ENCODE measurements at places on chromosomes 6 and 20.
A peak's percentile ranks its signal among the peaks of the same experiment; 100 is the strongest.

DNA sequence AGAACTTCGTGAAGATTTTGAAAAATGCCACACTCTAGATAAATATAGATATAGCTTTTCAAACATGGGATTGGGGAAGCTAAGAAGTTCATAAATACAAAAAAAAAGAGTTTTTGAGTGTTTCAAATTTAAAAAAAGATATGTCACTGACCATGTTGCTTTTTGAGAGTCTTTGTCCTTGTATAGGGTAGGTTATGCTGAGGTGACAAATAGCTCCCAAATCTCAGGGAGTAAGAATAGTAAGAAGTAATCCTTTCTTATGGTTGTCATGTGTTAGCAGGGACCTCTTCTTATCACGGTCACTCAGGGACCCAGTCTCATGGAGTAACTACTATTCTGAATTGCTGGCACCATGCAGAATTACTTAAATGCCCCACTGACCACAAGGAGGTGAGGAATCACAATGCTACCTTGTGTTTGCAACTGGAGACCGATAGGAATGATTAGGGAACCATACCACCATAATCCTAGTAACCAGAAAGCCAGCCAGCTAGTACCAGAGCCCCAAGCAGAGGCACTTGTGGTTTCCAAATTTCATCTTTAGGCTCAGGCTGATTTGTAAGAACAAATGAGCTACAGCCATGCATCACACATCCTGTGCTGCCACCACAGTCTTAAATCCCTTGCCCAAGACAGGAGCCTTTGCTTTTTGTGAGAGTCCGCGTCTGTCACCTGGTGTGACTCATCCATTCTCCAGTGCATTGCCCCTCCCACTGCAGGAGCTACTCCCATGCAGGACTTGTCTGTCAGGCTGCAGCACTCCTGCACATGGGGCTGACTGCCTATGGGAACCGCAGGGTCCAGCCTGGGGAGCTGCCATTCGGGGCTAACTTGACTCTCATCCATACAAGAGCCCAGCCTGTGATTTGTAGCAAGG, 42.4 kb upstream of the ADGRF4 start:
- no peak for DNase-seq

- no peak for DNase-seq
Observed at GRCh38 chr20:32894026-32894483, 35.3 kb downstream of the EFCAB8 start.

DNA sequence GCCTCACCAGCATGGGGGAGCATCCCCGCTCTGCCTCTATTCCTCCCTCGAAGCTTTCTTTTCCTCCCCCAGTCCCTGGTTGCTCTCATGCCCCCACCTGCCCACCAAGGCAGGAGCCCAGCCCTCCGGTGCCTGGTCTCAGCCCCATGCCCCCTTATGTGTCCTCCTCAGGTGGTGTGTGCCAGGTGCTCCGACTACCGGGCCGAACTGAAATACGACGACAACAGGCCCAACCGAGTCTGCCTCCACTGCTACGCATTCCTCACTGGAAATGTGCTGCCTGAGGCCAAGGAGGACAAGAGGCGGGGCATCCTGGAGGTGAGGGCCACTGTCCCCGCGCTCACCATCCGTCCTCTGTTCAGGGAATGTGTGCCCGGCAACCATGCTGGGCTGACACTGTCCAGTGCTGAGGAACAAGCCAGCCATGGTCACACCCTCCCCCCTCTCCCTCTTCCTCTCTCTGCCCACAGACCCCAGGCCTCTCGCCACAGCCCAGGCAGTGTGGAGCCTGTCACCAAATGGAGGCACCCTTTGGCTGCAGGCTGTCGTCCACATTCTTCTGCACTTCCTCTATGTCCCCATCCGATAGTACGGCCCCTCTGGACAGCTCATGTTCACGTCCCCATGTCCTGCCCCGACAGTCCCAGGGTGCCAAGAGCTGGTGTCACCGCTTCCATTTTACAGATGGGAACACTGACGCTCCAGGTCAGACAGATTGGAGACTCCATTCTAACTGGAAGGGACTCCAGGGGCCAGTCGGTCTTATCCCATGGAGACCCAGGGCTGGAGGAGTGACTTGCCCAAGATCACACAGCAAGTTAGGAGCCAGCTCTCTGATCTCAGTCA, 20.4 kb downstream of the FGD2 start:
- no peak for DNase-seq

- DNase-seq: peak; percentile 32
Observed at GRCh38 chr20:63574156-63574828, at the start of gene HELZ2. HELZ2 (minus strand) TSS chr20:63574239; CDS start chr20:63572385, 1,854 bp downstream.
